ENCODE measurements at places on chromosomes 1 and 21.

GRCh38 chr1:19798486-19799229 lies 1.1 kb downstream of the TMCO4 start:
- DNase-seq: no peak

- DNase-seq: no peak
Observed at GRCh38 chr1:1232208-1232795, at the start of gene B3GALT6. Gene B3GALT6 (plus strand): TSS chr1:1232237. CDS start chr1:1232279, 42 bp downstream.

DNA sequence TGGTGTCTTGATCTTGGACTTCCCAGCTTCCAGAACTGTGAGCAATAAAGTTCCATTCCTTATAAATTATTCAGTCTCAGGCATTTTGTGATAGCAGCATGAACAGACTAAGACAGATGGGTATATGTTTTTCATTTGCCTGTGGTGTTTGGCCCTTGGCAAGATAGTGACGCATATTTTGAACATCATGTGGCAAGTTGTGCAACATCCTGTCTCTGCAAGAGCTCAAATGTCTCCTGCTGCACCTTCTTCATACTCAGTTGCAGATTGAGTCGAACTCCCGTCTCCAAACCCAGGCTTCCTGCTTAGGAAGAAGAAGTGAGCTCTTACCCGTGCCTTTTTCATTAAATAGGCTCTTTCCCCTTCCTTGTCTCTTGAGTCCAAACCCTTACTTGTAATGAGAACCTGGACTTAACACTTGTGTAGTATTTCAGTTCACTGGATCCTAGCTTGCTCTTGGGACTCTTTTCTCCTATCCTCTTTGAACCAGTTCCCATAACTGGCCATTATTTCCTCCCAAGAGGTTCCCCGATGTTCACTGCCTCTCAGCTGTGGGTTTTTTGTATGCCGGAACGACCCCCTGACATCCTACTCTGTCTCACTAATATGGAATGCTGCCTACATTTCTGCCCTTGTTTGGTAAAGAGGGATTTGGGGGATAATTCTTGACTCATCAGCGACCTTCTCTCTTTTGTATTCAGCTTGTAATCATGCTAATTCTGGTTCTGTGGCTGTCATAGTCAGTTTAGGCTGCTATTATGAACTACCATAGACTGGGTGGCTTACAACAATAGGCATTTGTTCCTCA lies 125.0 kb upstream of the KCNK2 start:
- no peak for DNase-seq

- DNase-seq: no peak
Observed at GRCh38 chr1:161805399-161806197, 39.5 kb downstream of the ATF6 start.

GRCh38 chr1:172350856-172351255 lies 69.6 kb upstream of the C1orf105 start:
- no peak for DNase-seq

DNA sequence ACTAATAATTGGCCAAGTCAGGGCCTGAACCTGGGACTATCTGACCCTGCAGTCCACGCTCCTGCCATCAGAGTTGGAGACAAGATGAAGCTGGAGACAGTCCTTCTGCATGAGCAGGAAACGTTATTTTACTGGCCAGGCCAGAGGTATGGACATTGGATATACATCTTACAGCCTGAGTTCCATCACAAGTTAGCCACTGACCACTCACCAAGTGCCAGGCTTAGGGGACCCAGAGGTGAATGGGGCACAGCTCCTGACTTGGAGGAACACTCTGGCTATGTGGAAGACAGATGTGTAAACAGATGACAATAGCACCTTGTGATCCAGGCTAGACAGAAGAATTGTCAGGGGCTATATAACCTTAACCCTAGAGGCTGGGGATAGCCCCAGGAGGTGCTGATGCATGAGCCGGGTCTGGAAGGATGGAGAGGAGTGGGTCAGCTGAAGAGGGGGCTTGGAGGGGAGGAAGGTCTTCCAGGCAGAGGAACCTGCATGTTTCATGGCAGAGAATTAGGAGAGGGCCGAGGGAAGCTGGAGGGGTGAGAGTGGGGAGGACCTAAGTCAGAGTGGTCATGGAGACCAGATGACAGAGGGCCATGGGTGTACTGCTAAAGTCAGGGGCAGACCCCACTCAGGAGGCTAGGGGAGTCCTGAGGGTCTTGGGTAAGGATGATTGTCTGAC lies 52.5 kb upstream of the DMRTB1 start:
- no peak for DNase-seq

DNA sequence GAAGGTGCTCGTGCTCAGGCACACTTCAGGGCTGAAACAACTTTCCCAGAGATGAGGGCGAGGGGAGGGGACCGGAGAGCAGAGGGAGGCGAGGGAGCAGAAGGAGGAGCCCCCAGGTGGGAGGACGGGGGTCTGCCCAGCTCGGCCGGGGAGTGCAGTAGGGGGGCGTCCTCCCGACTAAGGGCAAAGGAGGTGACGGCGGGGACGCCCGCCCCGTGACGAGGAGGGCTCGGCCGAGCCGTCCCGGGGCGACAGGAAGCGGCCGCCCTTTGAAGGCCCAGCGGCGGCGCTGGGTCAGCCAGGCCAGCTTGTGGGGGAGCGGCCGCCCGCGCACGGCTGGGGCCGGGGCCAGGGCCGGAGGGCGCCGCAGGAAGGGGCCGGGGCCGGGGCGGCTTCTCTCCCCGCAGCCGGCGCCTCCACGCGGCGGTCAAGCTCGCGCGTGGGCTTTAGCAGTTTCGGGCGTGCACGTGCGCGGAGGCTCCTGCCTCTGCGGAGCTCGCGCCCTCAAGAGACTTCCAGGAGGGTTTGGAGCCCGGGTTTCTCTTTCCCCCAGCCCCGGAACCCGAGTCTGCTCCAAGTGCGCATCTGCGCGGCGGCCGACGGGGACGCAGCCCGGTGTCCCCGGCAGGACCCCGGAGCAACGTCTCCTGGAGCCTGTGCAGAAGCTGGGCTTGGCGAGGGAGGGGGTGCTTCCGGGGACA lies 100.8 kb upstream of the SLC45A1 start:
- no peak for DNase-seq

DNA sequence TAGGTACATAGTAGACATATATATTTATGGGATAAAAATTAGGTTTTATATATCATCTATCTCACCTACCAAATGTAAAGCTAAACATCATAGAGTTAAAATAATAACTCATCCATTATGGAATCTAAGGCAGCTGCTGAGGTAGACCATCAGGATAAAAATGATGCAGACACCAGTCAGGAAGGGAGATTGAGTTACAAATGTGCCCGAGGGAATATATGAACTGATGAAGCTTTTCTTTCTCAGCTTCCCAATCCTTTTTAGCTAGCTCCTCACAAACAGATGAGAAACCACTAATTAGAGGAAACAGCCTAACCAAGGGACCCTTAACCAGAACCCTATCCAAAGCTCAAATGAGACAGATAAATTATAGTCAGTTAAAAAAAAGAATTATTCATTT lies 20.9 kb downstream of the TTLL7 start:
- no peak for DNase-seq

DNA sequence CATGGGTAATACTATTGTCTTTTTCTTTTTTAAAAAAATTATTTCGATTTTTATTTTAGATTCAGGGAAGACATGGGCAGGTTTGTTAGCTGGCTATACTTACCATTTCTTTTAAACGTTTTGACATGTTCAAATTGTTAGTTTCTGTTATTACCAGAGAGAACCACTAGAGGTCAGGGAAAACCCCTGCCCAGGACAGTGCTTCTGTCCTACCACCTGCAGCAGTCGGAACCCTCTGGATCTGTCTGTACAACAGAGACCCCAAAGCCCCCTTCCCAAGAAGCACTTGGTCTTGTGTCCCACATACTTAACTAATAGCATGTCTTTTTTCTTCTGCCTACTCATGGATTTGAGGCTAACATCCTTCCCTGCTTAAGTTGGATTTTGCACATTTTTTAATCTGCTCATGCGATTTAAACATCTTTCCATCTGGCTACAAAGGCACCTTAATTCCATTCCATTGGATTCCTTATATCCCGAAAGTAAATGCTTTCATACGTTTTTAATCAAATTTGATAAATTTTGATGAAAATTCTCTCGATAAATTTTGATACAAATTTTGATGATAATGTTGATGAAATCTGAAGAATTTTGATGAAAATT lies 10.0 kb upstream of the C1orf115 start:
- no peak for DNase-seq

- no peak for DNase-seq
Observed at GRCh38 chr1:46303872-46304326, 401 bp downstream of the UQCRH start.

DNA sequence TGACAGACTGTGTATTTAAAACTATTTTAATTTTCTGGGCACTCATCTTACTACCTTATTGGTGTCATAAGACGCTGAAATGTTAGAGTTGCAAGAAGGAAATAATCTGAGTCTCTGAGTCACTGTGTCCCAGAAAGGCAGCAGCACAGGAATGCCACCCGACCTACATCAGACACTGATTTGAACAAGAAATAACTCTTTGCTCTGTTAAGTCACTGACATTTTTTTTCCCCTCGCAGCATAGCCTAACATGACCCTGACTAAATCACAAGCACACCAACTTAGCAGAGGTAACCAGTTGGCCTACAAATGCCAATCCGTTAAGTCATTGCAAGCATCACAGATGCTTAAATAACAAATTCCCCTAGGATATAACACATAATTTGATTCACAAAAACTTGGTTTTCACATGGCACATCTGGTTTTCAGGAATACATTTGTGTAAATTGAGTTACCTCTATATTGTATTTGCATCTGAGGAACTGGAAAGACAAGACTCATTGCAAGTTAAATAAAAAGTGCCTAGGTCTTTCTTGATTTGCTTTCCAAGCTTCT lies 349.1 kb downstream of the SEC16B start:
- no peak for DNase-seq

Measured in stimulated activated CD8-positive, alpha-beta memory T cell treated with anti-CD3 and anti-CD28 coated beads, Interleukin-15, amount 100 ng/mL, for 24 hours (primary cell).